ENCODE measurements at places on chromosomes 4 and X.

- DNase-seq: no peak
Measured at GRCh38 chr4:24775750-24776149, 19.6 kb upstream of the SOD3 start.

GRCh38 chrX:111581086-111581485 is 69.6 kb downstream of the SERTM2 start:
- DNase-seq: no peak

DNA sequence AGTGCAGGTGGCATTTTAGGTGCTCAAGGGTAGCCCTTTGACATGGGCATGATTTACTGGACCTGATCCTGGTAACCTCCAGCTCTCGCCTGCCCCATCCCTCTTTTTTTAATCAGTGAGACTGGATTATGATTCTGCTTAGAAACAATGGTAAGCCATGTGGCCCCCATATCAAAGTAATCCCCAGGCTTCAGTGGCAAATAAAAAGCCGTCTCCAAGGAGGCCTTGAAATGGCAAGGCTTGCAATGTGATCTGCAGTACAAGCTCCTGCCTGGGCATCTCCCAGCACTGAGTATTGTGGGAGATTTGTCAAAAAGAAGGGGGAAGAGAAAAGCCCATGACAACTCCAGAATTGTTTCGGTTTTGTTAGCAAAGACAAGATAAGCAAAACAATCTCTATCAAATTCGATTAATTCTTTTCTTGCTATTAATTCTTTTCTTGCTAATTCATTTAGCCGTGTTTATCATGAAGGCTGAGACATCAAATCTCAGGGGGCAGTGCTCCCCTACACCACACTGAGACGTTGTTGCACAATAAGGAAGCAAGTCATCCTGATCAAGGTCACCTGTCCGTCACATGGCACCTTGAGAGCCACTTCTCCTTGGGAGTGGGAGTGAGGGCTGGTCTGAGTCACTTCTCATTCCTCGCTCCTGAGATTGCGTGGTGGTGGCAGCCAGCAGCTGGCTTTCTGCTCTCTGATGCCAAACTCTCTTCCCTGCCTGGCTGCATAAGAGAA is 312.7 kb upstream of the GATB start:
- no peak for DNase-seq

GRCh38 chrX:13759152-13759718 is 24.7 kb downstream of the OFD1 start:
- DNase-seq: no peak

DNA sequence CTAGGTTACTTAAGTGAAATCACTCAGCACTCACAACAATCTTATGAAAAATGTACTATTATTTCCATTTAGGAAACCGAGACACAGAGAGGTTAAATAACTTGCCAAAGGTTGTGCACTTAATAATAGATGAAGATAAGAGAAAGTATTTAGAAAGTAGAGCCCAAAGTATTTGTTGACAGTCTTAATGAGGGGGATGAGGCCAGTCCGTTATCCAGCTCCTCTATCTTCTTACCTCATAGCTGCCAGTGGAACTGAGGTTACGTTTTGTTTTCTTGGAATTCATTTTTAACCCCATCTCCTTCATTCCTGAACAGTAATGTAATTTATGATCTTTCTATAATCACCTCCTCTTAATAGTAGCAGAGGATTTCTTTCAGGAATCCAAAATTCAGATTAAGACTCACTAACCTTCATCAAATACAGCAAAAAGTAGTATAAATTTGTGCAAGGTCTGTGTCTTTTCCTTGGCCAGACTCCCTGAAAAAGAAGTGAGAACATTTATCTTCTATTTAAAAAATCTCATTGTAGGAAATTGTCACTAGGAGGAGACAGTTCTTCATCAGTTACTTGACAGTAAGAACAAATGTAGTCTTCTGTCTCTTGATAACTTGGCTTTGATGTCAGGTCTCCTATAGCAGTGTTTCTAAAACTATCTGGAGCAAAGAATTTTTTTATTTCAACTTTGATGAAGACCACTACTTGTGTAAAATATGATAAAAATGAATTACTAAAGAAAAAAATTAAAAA is 35.5 kb downstream of the F8 start:
- no peak for DNase-seq

DNA sequence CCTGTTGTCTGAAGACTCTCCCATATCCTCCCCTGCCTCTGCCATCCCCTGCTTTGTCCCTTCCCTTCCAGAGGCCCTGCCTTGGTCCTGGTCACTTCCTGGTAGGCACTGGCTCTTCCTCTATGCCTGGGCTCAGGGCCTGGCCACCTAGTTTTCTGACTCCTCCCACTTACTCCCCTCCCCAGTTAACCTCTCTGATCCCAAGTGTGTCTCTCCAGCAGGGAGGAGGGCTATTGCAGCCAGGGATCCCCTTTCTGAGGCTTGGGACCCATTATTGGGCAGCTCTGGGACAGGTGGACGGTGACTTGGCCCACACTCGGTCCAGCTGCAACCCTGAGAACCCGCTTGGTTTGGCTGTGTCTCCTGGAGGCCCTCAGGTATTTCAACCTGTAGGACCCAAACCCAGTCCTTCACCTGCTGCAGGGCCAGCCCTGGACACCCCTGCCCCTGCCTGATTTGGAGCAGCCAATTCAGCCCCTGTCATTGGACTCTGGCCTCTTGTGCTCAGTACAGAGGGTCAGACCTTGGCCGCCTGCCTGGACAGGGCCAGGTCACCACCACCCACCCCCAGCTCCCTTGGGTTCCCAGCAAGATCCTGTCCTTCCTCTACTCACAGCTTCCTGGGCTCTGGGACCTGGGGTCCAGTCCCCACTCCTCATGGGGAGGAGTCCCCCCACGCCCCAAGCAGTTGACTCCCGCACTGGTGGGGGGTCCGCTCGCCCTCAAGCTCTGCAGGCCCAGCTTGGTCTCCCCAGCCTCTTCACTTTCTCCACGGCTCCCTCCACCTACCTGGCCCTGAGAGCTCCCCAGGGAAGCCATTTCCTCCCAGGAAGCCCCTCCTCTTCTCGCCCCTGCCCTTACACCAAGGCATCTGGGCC is 1.1 kb upstream of the SH3BP2 start:
- DNase-seq: no peak

- no peak for DNase-seq
Measured at GRCh38 chr4:112885897-112886296, 163.6 kb upstream of the ANK2 start.
